Activated T-helper 1 cell treated with anti-CD3 and anti-CD28 coated beads, Interleukin-2, amount 50 U/mL, for 16 hours (primary cell): ENCODE measurements at places on chromosomes 12 and 14.
A peak's percentile ranks its signal among the peaks of the same experiment; 100 is the strongest.

- DNase-seq, result no peak
Measured at GRCh38 chr14:73238941-73239340, 1.6 kb downstream of the PAPLN start.

GRCh38 chr12:26153421-26154154 lies 28.8 kb upstream of the BHLHE41 start:
- no peak for DNase-seq

DNA sequence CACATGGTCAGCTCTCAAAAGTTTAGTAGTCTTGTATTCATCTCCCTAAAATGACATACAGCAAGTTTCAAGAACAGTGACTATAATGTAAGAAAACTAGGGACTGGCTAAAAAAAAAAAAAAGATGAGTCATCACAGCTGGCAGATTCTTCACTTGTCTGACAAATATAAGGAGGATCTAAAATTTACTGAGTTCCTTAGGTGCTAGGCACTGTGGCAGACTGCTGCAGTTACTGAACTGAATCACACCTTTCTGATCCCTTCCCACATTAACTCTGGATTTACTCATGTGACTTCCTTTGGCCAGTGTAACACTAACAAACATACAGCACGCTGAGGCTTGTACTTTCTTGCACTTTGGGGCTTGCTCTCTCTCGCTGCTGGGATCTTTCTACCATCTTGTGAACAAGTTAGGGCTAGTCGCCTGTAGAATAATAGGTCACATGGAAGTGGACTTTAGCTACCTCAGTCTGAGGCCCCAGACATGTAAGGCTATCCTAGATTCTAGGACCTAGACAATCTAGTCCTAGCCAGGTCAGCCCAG lies 32.1 kb downstream of the BAZ1A start:
- DNase-seq, result no peak

- DNase-seq, result no peak
Measured at GRCh38 chr14:80781972-80782367, 159.6 kb downstream of the CEP128 start.

DNA sequence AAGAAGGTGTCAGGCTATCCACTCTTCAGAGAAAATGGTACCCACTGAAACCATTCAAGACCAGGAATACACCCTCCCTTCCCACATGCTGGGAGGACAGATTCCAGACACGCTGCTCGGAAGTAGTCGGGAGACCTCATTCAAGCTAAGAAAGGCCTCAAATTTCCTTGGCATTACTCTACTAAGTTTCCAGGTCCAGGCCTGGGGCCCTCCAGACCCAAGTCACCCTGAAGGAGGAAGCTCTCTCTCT lies 27.1 kb upstream of the RPLP0 start:
- DNase-seq, result no peak

DNA sequence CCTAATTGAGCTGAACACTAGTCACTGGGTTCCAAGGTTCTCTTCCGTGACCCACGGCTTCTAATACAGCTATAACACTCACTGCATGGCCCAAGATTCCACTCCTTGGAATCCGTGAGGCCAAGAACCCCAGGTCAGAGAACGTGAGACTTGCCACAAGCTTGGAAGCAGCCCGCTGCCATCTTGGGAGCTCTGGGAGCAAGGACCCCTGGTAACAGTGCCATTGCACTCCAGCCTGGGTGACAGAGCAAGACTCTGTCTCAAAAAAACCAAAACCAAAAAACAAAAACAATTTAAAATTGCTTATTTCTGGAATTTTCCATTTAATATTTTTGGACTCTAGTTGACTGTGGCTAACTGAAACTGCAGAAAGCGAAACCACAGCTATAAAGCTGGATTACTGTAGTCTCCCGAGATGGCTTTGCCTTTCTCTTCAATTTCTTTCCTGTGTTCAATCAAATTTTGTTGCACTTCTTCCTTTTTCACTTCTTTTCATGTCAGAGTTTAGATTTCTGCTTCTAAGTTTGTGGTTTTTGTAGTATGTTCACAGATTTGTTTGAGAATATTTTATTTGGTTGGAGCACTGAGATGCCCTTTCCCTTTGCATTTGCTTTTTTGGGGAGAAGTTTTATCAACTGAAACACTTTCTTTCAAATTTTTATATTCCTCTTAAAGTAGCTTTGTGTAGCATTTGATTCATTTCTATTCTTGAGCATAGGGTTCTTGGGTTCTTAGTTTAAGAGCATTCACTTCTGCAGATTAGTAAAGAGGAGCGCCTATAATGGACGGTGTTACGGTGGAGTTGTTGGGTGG lies 44.6 kb downstream of the DDHD1 start:
- no peak for DNase-seq

- DNase-seq, result no peak
Measured at GRCh38 chr12:19263672-19264071, 134.1 kb downstream of the PLEKHA5 start.

GRCh38 chr14:89175881-89176799 lies 240.9 kb downstream of the FOXN3 start:
- DNase-seq, result no peak

- peak; percentile 25 for DNase-seq
Measured at GRCh38 chr14:80959496-80959895, 4.1 kb downstream of the TSHR start.

DNA sequence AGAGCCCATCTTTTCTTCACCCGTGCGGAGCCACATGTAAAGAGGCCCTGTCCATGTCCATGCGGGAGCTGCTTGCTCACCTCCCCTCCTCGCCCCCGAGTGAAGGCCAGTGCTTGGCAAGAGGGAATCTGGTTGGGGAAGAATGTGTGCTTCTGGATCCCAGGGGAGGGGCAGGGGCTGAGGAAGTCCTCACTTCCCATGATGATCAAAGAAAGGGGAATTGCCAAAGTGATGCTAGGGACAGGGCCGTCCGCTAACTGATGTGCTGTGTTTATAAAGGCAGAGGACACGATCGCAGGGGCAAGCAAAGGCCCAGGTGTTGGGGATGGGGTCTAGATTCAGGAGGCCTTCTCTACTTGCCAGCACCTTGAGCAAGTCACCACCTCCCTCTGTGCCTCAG lies 137.4 kb upstream of the PRMT8 start:
- DNase-seq, result no peak

DNA sequence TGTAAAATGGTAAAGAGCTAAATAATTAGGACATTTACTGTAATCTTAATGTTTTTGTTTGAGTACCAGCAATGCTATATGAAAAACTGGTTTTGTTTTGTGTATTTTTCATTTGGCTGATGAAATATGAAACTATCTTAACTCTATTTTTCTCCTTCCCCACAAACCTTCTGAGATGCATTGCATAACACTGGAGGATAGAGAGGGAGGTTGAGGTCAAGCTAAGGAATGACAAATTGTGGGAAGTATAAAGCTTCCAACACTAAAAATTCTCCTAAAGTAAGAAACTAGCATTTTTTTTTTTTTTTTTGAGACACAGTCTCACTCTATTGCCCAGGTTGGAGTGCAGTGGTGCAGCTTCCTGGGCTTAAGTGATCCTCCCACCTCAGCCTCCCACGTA lies 31.5 kb upstream of the SRP54 start:
- no peak for DNase-seq

GRCh38 chr14:21108791-21109190 lies 7.9 kb downstream of the TMEM253 start:
- no peak for DNase-seq

DNA sequence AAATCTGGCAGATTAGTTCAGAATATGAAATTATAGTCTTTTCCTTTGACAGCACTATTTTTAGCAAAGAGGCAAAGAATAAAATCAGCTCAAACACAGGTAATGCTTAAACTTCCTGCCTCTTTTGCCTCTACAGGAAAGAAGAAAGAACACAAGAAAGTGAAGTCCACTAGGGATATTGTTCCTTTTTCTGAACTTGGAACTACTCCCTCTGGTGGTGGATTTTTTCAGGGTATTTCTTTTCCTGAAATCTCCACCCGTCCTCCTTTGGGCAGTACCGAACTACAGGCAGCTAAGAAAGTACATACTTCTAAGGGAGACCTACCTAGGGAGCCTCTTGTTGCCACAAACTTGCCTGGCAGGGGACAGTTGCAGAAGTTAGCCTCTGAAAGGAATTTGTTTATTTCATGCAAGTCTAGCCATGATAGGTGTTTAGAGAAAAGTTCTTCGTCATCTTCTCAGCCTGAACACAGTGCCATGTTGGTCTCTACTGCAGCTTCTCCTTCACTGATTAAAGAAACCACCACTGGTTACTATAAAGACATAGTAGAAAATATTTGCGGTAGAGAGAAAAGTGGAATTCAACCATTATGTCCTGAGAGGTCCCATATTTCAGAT lies 17.4 kb downstream of the TMPO start:
- no peak for DNase-seq

DNA sequence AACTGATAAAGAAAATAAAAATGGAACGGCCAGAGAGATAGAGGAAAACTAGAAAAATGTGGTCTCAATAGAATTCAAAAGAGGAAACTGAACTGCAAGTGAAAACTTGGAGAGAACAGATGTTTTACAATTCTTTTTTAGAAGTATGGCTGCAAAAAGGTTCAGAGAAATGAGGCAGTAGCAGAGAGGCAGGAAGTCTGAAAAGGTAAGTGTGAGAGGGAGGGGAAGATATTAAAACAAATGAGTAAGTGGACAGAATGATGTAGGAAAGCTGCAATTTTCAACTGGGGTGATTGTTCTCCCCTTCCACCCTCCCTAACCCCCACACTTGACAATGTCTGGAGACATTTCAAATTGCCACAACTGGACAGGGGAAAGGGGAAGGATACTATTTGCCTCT lies 12.9 kb downstream of the BTBD7 start:
- DNase-seq, result no peak

- peak; percentile 69 for DNase-seq
Measured at GRCh38 chr12:49644620-49644994, 21.2 kb downstream of the PRPF40B start.

- no peak for DNase-seq
Measured at GRCh38 chr12:58174316-58174715, 232.9 kb downstream of the ATP23 start.

DNA sequence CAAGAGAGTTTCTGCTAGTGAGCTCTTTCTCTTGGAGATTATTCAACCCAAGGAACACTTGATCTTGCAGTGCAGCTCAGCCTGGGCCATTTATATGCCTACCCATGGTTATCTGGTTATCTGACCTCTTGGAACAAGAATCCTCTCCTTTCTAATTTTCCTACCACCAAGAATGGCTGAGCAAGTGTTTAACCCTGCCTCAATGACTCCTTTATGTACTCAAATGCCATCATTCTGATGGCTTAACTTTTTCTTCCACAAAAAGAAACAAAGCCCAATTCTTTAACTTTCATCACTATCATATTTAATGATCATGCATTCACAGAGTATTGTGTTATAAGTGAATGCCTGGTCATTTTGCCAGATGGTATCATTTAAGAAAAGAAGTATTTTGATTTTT lies 67.8 kb downstream of the TMEM117 start:
- no peak for DNase-seq

GRCh38 chr12:108734200-108734906 lies 3.0 kb upstream of the CORO1C start:
- DNase-seq, result no peak
